ENCODE measurements at places on chromosomes 3 and 15.

GRCh38 chr15:58037723-58038301 is 27.7 kb downstream of the ALDH1A2 start:
- no peak for DNase-seq

DNA sequence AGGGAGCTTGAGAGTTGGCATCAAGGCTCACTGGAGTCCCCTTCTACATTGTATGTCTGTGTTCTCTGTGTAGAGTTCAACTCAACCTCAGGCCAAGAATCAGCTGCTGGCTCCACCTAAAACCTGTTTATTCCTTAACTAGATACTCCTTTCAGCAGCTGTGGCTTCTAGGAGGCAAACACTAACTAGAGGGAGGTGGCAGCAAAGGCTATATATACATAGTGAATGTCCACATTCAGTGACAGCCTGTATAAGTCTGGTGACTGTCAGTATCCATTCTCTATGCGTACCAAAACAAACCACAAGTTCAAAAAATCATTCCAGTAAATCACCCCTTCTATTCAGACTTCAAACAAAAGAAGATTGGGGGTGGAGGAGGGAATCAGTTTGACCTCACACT is 184.3 kb downstream of the CDIN1 start:
- no peak for DNase-seq

GRCh38 chr15:87747087-87747486 is 509.5 kb downstream of the NTRK3 start:
- no peak for DNase-seq

DNA sequence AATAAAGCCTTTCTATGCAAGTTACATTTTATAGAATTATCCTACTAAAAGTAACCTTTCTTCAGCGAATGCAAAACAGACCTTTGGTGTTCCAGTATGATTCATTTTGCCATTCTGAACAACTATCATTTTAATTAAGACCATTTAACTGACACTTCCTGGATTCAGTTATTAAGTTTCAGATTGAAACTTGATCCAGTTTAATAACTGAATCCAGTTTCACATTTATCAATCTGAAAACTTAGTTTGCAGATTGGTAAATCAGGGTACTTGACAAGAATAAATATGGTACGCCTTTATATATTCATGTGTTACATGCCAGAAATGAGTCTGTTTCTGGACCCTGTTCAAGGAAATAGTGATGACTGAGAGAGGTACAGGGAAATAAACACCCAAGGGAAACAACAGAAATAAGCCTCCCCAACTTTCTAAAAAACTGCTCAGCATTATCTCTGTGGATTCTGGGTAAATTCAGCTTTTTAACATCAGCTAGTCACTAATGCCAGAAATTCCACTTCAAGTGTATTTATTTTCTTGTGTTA is 23.3 kb upstream of the NFKBIZ start:
- no peak for DNase-seq

DNA sequence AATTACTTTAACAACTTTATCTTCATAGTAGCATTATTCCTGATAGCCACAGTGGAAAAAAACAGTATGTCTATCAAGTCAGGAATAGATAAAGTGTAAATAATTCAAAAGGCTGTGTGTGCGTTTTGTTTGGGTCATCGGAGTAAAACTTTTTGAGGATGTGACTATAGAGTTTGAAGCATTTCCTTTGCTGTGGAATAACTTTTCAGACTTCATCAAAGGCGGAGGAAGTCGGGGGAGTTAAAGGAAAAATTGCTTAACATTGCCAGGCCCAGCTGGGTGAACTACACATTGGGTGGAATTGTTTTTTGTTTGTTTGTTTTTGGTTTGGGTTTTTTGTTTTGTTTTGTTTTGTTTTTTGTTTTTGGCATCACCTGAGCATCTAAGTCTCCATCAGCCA is 70.4 kb upstream of the CRTC3 start:
- no peak for DNase-seq

- no peak for DNase-seq
Measured at GRCh38 chr3:62131620-62132019, 241.7 kb downstream of the FEZF2 start.

- no peak for DNase-seq
Measured at GRCh38 chr3:394775-395174, 198.2 kb downstream of the CHL1 start.

GRCh38 chr15:79283252-79284048 is 928 bp downstream of the ANKRD34C start:
- DNase-seq, result no peak

- no peak for DNase-seq
Measured at GRCh38 chr3:16252243-16252978, 12.3 kb downstream of the DPH3 start.

DNA sequence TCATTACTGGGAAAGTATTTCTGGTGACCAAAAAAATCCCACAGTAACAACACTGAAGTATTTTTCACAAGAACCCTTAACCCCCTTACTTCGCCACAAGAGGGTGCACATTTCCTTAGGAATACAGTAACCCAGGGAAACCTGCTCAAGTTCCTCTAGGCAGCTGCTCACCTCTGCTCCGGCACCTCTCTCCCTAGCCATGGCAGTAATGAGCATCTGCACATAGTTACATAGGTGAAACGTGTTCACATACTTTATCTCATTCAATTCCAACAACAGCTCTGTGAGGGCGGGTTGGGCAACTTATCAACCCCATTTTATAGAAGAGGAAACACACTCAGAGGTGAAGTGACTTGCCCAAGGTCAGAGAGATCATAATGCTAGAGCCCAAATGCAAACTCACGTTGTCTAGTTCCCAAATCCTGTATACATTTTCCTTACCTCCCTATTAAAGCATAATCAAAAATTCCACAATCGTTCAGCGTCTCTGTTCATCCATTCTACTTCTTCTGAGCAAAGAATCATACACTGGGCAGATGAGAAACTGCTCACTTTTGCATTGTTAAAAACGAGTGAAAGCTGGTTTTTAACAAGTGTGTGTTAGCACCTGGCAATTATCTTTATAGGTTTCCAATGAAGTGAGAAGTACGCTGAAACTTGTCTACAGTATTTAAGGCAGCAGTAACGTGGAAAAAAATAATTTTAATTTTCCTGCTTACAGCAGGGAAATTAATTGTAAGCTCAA is 90.7 kb downstream of the IGF2BP2 start:
- DNase-seq, result no peak

DNA sequence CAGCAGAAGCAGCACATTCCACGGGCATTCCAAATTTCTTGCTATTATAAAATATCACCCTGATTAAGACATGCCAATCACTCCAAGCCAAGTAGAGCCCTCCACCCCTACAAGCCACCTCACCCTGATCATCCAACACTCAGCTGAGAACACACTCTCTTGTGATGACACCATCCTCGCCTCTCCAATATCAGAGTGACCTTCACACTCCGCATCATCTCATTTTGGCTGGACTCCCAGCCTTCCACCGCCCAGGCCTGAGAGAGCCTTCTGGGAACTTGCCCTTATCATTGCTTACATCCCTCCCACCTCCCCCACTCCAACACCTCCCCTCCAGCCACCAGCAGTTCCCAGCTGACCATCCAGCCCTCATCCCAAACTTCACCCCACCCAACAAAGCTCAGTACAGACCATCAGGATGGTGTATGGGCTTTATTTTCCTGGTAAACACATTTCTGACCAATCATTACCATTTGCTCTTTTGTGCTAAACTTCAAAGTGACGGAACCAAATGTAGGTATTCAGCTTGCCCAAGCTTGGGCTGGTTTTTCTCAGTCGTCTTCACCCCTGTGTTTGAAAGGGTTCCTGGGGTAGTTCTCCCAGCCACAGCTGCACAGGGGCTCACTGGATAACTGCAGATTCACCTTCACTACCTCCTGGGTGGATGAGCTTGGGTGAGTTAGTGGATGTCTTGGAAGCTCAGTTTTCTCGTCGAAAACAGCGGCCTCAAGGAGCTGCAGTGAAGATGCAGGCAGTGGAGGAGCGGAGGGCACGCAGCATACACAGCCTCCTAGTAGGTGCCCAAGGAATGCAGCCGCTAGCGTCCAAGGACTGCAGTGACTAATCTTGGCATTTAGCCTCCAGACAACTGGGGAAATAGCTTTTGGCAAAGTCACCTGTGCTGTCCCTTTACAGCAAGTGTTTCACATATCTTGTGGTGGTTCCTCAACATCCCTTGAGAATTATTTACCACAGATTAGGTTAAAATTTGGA is 115.1 kb downstream of the LIPC start:
- no peak for DNase-seq

GRCh38 chr3:14199641-14200040 is 21.0 kb downstream of the LSM3 start:
- DNase-seq, result no peak

GRCh38 chr15:67968966-67969365 is 85.1 kb upstream of the PIAS1 start:
- DNase-seq, result no peak

GRCh38 chr3:59499954-59500353 is 450.1 kb upstream of the CFAP20DC start:
- no peak for DNase-seq

DNA sequence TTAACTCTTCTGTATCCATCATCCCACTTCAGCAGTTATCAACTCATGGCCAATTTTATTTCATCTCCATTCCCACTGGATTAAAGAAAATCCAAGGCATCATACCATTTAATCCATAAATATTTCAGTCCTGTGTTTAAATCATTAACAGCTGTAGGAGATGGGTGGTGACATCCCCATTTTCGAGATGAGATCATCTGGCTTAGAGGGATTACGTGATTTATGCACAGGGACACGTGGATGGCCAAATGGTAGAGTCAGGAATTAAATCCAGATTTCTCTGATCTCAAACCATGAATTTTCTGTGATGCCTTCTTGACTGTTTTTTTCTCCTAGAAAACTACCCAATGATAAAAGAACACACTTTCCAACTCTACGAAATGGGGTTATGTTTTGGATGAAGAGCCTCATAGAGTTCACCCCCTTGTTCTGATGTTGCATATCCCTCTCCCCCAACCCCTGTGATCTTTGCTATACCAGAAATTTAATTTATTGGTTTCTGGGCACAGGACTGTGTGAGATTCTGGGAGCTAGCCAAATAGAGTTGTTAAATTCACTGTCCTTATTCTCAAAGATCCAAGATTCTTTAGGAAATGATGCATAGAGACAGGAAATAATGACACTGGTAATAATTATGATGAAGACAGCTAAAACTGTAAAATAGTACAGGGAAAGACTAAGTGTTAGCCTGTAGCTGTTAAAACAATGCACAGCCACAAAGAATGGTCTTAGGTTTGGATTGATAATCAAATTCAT is 7.4 kb downstream of the ZNF589 start:
- DNase-seq, result no peak

- DNase-seq, result no peak
Measured at GRCh38 chr3:5694266-5694665, 506.8 kb downstream of the EDEM1 start.

DNA sequence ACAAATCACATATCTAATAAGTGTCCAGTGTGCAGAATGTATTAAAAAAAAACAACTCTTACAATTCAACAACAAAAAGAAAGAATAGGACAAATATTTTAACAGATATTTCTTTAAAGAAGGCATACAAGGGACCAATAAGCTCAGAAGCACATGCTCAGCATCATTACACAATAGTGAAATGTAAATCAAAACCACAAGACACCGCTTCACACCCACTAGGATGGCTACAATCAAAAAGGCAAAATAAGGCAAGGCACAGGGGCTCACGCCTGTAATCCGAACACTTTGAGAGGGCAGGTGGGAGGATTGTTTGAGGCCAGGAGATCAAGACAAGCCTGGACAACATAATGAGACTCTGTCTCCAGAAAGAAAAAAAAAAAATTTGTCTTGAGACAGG is 255.6 kb downstream of the MAGI1 start:
- no peak for DNase-seq

DNA sequence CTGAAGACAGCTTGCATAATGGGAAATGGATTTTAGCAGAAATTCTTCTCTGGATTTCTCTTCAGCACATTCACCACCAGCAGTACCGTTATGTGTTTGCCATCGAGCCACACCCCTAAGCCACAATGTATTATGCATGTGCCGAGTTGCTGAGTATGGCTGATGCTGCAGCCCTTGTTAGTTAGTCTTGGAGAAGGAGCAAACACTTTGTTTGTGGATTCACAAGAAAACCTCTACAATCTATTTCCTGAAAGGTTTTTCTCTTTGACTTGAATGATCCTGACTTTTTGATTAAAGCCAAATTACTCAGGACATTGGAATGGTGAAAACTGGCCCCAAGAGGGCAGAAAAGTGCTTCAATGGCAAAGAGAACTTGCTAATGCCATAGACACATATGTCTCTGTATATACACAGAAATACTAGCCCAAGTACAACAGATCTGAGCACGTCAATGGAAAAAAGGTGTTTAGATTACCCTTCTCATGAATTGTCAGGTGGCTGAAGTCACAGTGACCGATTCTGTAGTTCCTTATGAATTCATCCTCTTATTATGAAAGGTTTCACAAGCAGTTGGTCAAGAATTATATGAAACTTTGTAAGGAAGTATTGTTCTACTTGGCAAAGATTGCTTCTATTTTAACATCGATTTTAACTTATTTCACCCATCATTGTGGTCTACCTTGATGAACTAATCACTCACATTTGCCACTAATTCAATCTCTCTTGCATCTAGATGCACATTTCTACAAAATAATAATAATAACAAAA is 103.0 kb downstream of the P3H2 start:
- no peak for DNase-seq

- DNase-seq, result no peak
Measured at GRCh38 chr3:123471106-123471505, 22.2 kb upstream of the ADCY5 start.

- no peak for DNase-seq
Measured at GRCh38 chr3:3065876-3066275, 44.3 kb downstream of the IL5RA start.

GRCh38 chr3:12896063-12896985 is 55.0 kb upstream of the RPL32 start:
- DNase-seq, result no peak

GRCh38 chr15:62503451-62503850 is 338.4 kb upstream of the C2CD4B start:
- DNase-seq, result no peak

DNA sequence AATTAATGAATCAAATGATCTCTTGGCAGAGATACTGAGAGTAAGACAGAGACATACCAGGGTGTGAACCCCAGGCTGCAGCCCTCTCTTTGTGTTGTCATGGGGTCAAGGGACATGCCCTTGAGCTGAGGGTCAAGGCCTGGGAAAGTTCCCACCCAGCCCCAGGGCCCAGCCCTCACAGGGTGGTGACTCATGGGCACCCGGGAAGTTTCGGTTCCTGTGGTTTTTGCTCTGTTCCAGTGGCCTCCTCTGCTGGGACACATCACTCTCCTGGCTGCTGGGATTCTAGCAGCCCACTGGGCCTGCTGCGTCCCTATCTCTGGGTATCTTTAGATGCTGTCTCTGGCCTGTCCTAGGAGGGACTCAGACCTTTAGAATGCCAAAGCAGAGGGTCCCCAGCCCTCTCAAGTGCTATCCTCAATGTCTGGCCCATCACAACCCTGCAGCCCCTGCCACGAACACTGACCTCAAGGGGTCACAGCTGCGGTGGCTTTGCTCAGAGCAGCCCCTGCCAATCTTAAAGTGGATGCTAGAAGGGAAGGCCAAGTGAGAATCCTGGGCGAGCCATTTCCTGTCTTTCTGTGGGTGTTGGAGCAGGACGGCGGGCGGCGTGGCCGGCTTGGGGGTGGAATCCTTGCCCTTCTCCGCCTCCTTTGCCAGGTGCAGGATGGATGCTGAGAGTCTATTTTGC is 148.4 kb upstream of the TLE3 start:
- no peak for DNase-seq

GRCh38 chr3:67381667-67382272 is 272.6 kb downstream of the SUCLG2 start:
- DNase-seq, result no peak

Measured in activated CD8-positive, alpha-beta memory T cell treated with anti-CD3 and anti-CD28 coated beads for 1 hour (primary cell).